Caki2 (cell line): ENCODE measurements at places on chromosomes 11 and 22.

DNA sequence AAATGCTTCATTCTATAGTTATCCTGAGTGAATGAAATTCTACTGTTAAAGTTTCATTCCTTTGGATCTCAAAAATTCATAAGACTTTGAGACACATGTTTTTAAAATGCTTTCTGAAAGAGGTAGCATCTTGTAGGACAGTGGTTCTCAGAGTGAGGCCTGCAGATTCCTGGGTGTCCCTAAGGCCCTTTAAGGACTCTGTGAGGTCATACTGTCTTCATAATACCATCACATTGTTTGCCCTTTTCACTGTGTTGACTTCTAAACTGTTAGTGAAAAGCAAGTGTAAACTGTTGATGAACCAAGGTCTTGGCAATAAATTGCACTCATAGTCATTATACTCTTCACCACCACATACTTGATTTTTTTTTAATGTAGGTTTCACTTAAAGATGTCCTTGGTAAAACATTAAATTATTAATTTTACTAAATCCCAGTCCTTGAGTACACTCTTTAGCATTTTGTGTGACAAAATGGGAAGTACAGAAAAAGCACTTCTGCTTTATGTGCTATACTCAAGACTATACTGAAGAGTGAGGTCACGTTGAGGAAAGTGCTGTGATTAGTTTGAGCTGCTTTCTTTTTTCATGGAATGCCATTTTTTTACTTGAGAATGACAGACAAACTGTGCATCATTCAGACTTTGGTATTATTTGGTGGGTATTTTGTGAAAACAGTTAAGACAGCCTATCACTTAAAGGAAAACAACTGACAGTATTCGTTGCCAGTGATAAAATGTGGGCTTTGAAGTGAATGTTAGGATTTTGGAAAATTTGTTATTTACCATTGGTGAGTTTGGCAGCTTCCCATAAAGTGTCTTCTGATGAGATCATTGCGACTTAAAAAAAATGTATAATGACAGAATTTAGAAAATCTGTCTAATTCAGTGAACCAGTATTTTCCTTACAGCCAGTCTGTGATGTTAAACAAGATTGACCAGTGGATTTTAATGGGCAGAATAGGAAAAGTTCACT lies 61.1 kb downstream of the SPECC1L start:
- no peak for DNase-seq

DNA sequence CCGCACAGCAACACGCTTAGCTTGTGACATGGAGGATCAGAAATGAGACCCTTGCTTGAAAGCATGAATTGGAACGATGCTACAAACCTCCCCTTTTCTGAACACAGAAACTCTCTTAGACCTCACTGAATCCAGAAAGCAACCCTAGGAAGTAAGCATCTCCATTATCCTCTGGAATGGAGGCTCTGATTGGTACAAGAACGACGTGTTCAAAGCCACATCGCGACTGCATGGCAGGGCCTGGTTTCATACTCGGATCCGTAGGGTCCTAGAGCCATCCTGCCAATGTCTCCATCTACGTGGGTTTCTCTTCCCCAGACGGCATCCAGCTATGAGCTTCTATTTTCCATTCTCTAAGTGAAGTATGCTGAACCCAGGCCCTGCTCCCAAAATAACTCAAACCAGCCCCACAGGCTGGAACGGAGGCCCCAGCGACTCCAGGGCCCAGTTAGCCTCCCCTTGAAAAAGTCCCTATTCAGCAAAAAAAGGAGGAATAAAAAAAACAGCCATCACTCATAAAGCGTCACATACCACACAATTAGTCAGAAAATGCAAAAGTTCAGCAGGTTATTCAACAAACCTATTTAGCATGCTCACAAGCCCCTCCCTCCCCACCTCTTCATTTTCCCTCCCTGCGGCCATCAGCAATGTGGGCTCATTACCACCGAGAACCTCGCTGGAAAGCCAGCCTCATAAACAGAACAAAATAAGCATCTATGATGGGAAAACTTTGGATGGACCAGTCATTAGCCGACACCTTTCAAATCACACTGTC lies 7.1 kb upstream of the MN1 start:
- no peak for DNase-seq

GRCh38 chr11:86230179-86230804 lies 14.3 kb upstream of the EED start:
- no peak for DNase-seq

DNA sequence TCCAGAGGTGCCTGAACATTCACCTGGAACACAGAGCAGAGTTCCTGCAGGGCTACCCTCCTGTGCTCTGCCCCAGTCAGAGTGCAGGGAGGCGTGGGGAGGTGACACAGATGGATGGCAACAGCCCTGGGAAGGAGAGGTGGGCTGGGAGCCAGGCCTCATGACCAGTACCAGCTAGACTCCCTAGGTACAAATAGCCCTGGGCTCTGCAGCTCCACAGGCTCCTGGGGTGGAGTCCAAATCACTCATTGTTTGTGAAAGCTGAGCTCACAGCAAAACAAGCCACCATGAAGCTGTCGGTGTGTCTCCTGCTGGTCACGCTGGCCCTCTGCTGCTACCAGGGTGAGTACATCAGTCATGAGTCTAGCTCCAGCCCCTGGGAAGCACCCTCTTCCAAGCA lies at the start of gene SCGB1D2:
Gene SCGB1D2, plus strand, starts transcription at position 219 of the 400 bp plus-strand sequence. Its CDS starts 69 bp downstream, at position 288.
- peak; percentile 89 for DNase-seq

DNA sequence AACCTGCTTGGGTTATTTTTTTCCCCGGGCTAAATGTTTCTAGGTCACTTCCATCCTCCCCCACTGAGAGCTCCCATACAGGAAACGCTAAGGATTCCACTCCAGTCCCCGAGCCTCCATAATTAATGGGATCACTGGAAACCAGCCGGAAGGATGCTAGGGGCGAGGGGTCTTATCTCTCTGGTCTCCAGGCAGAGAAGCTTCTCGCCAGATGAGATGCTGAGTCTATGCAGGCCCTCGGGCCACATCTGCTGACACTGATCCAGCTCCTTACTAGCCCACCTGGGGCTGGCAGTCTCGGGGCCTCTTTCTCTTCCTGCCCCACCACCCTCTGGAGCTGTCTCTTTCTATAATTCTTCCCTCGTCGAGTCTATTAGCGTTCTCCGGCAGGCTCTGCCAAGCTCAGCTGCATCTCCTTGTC lies 125.9 kb upstream of the SYT13 start:
- no peak for DNase-seq

- DNase-seq = no peak
These were observed 13.8 kb upstream of the SLC22A12 start for GRCh38 chr11:64577202-64577601.

- DNase-seq = no peak
These were observed 141.0 kb downstream of the CRYBB2 start for GRCh38 chr22:25360411-25360810.

DNA sequence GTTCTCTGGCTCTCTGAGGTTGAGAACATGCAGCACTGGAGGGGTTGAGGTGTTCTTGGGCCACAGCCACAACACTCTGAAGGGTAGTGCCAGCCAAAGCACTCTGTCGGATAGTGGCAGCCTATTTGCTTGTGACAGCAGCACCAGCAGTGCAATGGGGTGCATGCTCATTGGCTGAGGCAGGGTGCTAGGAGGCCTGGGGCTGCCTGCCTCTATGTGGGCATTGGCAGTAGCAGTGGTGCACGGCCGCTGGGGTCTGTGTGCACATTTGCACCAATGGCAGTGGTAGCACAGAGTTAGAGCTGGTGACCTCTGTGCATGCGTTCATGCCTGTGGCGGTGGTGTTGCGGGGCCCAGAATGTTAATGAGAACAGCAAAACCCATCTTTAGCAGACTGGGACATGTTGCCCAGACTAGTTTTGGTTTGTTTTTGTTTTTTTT lies 25.4 kb downstream of the PI4KA start:
- no peak for DNase-seq

DNA sequence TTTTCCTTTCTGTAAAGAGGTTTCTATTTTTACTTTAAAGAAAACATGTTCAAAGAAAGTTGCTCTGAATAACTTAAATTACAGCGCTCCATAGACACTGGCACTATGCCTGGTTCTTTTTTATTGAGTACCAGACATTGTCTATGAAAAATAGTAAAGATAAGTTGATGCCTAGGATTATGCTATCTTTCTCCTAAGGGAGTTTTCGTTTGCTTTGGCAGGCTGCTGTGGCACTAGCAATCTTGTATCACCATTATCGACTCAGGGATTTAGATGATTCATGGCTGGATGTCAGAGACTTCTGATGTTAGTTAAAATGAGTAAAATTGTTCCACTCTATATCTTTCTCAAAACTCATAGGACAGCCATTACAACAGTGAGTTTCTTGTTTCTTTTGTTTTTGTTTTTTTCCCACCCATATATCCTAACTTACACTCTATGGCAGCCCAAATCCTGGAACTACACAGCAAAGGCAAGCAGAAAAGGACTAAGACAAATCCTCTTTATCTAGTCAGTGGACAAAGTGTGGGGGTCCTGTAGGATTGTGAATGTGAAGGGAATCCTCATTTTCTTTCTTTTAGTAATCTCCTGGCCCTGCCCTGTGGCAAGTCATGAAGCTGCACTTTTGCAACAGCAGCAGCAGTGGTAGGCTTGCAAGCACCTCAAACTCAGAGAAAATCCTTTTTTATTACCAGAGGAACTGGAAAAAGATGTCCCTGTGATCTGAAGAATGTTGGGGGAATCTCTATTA lies 20.7 kb downstream of the SLN start:
- no peak for DNase-seq

DNA sequence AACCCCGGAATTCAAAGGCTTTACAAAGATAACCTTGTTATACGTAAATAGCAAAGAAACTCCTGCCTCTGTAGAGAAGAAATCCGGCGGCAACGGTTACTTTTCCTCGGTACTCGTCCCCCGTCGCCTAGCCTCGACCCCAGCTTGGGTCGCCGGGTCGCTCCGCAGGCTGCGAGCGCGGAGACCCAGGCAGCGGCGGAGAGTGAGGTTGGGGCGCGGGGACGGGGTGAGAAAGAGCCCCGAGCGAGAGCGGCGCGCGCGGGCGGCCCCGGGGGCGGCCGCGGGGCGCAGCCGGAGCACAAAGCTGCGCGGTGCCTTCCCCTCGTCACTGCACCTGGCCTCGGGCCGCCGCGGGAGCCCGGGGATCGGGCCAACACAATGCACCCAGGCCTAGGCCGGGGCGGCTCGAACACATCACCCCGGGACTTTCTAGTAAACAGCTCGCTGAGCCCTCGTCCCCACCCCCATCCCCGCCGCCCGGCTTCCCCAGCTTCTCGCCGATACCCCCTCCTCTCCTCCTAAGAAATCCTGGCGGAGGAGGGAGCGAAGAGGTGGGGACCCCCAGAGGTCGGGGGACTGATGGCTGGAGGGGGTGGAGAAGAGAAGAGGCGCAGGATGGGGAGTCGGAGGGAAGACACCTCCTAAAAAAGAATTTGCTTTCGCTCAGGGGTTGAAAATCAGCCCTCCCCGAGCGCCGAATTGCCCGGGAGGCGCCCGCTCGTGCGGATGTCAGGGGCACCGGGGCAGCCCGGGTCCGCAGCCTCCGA lies 845 bp downstream of the MPPED2 start:
- no peak for DNase-seq

GRCh38 chr22:36922711-36923110 lies 9.3 kb downstream of the CSF2RB start:
- DNase-seq = no peak

- peak; percentile 52 for DNase-seq
These were observed 53.9 kb upstream of the RCE1 start for GRCh38 chr11:66789097-66789890.

DNA sequence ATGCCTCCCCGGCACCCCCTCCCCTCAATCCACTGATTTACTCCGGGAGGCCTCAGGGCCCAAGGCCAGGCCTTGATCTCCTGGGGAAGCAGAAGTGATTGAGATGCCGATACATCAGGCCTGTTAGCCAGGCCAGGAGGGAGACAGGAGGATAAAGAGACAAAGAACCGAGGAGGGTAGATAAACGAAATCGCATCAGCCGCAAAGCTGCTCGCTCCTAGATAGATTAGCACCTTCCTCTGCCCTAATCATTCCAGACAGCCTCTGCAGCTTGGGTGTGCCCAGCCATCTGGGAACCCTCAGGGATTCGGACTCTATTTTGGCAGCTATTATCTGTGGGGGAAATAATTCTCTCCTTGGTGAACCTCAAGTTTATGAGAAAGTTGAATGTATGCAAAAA lies 121.2 kb downstream of the ABTB2 start:
- DNase-seq = no peak

- no peak for DNase-seq
These were observed 22.0 kb upstream of the CD81 start for GRCh38 chr11:2355000-2355644.

- peak; percentile 5 for DNase-seq
These were observed 1.1 kb downstream of the PELI3 start for GRCh38 chr11:66467756-66468155.

DNA sequence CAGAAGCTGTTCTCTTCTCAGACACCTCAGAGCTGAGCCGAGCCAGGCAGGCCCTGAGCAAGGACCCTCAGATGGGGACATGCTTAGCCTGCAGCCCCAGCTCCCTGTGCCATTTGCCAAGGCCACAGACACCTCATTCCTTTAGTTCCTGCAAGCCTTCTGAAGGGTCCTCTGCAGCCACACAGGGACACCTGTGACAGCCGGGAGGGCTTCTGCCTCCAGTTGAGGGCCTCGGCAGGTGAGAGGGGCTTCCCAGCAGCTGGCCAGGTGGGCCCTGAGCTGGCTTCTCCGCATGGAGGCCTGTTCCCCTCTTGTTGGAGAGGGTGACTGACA lies 18.2 kb downstream of the INCENP start:
- no peak for DNase-seq

- DNase-seq = no peak
These were observed 31.5 kb downstream of the SHISA8 start for GRCh38 chr22:41883400-41883799.

GRCh38 chr11:70506658-70506970 lies 108.3 kb downstream of the CTTN start:
- no peak for DNase-seq

DNA sequence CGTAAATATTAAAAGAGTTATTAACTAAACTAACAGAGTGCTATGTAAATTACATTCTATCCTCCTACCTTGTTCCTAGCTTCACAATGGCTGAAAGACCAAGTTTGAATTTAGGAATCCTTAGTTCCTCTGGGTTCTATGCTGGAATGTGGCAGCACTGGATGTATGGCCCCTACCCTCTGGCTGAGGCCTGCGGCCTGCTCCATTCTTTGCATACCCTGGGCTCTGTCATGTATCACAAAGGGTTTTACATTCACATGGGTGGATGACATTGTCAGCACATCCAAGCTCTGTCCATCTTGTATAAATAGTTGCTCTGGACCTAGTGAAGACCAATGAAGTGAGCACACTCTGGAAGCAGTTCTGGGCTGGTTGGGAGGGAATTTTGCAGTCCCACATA lies 54.5 kb downstream of the AASDHPPT start:
- no peak for DNase-seq

GRCh38 chr11:117197516-117198456 lies 1.4 kb upstream of the TAGLN start:
- no peak for DNase-seq

DNA sequence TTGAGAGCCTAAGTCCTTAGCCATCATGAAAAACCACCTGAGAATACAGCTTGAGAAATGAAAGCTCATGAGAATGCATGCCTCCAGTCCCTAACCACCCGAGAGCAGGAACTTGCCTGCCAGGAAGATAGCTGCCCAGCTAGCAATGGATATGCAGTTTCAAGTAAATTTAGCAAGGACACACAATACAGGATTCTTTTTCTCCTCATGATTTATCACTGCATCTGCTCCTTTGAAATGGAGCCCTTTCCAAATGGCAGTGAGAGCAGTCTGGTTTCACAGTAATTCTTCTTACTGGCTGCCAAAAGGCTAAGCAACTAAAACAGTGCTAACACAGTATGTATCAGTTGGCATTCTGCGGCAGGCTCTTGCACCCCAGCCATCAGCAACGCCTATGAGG lies 109.9 kb downstream of the MICAL3 start:
- DNase-seq = no peak
